Neural progenitor cell (in vitro differentiated cells): ENCODE measurements at places on chromosomes 4 and X. TPM values are rescaled to one million over a fixed set of nuclear protein-coding genes. Genes with fewer than 3 reads are reported as not detected.

GRCh38 chr4:85058551-85058950 is 92.1 kb upstream of the WDFY3 start:
- peaks cover 7% of the 10 kb centered on the region for H3K4me1 ChIP-seq
- H3K4me3 ChIP-seq = no peak overlapping the region
- H3K36me3 ChIP-seq = no peaks in the 10 kb centered on the region
- no peaks in the 10 kb centered on the region for H3K27me3 ChIP-seq
- no peak overlapping the region for H3K27ac ChIP-seq

- no peaks in the 10 kb centered on the region for H3K27me3 ChIP-seq
- no peak overlapping the region for H3K27ac ChIP-seq
- no peak overlapping the region for H3K4me3 ChIP-seq
- no peaks in the 10 kb centered on the region for H3K36me3 ChIP-seq
- H3K4me1 ChIP-seq = no peaks in the 10 kb centered on the region
Measured at GRCh38 chrX:16199343-16199742, 32.1 kb downstream of the MAGEB17 start.

GRCh38 chr4:61214680-61215079 is 14.6 kb downstream of the ADGRL3 start:
- no peak for DNase-seq
- H3K27me3 ChIP-seq = no peaks in the 10 kb centered on the region
- H3K4me1 ChIP-seq = peaks cover 24% of the 10 kb centered on the region
- no peak overlapping the region for H3K4me3 ChIP-seq
- H3K36me3 ChIP-seq = no peaks in the 10 kb centered on the region

GRCh38 chr4:51831133-51831532 is 11.8 kb upstream of the DCUN1D4 start:
- no peak overlapping the region for H3K27ac ChIP-seq
- H3K36me3 ChIP-seq = no peaks in the 10 kb centered on the region
- no peaks in the 10 kb centered on the region for H3K27me3 ChIP-seq
- H3K4me3 ChIP-seq = no peak overlapping the region
- H3K4me1 ChIP-seq = peaks cover 25% of the 10 kb centered on the region

DNA sequence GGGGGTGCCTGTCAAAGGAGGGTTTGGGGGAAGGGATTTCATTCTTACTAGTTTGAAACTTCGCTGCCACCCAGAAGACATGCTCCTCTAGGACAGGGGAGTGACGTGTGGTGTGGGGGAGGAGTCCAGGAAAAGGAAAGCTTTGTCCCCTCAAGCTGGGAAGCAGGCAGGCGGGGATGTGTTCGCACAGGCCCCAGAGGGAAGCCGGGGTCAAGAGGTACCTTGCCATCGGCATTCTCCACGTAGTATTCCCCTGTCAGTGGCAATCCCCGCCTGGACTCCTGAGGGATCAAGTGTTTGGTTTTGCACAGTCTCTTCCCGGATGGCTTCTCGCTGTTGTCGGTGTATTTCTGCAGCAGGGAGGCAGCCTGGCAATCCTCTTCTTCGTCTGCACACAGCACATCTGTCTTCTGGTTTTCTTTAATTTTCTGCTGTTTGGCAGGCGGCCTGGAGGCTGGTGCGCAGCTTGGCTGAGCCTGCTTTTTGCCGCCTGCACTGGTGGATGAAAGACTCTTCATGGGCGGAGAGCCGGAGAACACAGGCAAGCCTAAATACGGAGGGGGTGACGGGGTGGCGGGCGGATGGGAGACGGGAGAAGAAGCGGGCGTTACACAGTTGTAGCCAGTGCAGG is 35.1 kb downstream of the BCOR start:
- no peaks in the 10 kb centered on the region for H3K27me3 ChIP-seq
- H3K4me3 ChIP-seq = no peak overlapping the region
- no peak overlapping the region for H3K27ac ChIP-seq
- DNase-seq = no peak
- H3K36me3 ChIP-seq = no peaks in the 10 kb centered on the region

- peaks cover 7% of the 10 kb centered on the region for H3K4me1 ChIP-seq
- H3K36me3 ChIP-seq = no peaks in the 10 kb centered on the region
- H3K27ac ChIP-seq = no peak overlapping the region
- DNase-seq = no peak
- H3K4me3 ChIP-seq = no peak overlapping the region
- H3K27me3 ChIP-seq = no peaks in the 10 kb centered on the region
Measured at GRCh38 chrX:39665830-39666518, 431.8 kb downstream of the BCOR start.

DNA sequence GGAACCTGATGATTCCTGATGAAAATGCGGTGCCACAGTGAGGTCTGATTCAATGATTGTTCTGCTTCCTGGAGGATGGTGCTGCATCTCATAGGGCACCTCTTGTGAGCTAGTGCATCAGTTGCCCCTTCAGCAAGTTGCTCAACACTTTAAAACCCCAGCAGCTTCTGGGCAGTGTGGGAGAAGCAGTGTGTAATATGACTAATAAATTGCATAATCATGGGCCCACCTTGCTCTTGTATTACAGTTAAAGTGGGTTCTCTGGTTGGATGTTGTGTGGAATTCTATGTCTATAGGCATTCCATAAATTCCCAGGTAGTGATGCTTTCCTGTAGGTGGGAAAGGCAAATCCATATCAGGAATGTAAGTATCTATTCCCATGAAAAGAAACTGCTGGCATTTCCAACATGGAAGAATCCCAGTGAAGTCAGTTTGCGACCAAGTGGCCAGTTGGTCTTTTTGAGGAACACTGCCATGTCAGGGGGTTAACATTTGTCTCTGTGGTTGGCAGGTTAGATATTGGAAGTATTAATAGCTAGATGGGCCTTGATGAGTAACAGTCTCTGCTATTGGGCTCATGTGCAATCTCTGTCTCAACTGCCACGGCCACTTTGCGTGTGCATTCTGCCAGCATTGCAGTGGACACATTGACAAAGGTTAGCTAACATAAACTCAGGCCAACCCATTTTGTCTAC is 121.1 kb upstream of the OTUD4 start:
- no peaks in the 10 kb centered on the region for H3K27me3 ChIP-seq
- no peak overlapping the region for H3K27ac ChIP-seq
- H3K4me3 ChIP-seq = no peak overlapping the region
- no peaks in the 10 kb centered on the region for H3K4me1 ChIP-seq
- no peaks in the 10 kb centered on the region for H3K36me3 ChIP-seq

- no peak for DNase-seq
- H3K4me3 ChIP-seq = no peak overlapping the region
- H3K27me3 ChIP-seq = peaks cover 7% of the 10 kb centered on the region
- H3K36me3 ChIP-seq = no peaks in the 10 kb centered on the region
- H3K27ac ChIP-seq = no peak overlapping the region
Measured at GRCh38 chr4:140342620-140343019, 30.8 kb upstream of the SCOC start.

- no peak overlapping the region for H3K27ac ChIP-seq
- H3K36me3 ChIP-seq = no peaks in the 10 kb centered on the region
- no peak overlapping the region for H3K4me3 ChIP-seq
- H3K27me3 ChIP-seq = no peaks in the 10 kb centered on the region
Measured at GRCh38 chr4:154425514-154425913, 66.1 kb downstream of the DCHS2 start.

LONRF3 gene
- total RNA-seq = 0.25 and 0.39 TPM in 2 replicates

PCDH11X gene
- 21.0 and 27.1 TPM in 2 replicates for total RNA-seq

AWAT2 gene
- total RNA-seq = not detected in 2 replicates

ADGRG4 gene
- total RNA-seq = not detected in 2 replicates

CT55 gene
- total RNA-seq = not detected in 2 replicates

SPANXD gene
- total RNA-seq = not detected in 2 replicates

SORBS2 gene
- 13.5 and 15.7 TPM in 2 replicates for total RNA-seq

CTAG1A gene
- total RNA-seq = not detected in 2 replicates
